ENCODE measurements at places on chromosomes 1 and 21.

- no peak for DNase-seq
These were observed 22.3 kb upstream of the NR5A2 start for GRCh38 chr1:200005165-200005564.

GRCh38 chr1:164560121-164560541 lies 1.1 kb downstream of the PBX1 start:
- DNase-seq = peak; percentile 38

GRCh38 chr1:237701534-237701933 lies 189.2 kb downstream of the ZP4 start:
- no peak for DNase-seq

DNA sequence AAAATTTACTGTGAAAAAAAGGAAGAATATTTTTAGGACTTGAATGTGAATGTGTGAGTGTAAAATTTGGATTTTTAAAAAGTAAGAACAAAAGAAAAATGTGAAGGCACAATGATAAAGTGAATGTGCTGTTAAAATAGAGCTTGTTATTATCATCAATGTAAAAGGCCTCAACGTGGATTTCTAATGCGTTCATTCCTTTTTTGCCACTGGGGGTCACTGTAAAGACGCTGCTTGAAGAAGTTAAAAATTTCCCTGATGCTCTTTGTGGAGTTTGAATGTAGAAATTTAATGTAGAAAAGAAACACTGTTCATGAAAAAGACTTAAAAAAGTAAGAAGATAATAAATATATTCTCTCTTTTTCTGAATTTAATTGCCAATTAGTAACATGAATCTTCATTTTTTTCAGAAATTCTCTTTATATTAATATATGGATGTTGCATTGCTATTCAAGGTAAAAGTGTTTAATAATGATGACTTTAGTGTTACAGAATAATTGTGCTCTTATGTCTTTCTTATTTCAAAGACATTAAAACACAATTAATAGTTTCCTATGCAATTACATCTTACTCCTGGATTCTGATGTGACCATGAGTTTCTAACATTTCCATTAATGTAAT lies 161.5 kb downstream of the DNM3 start:
- peak; percentile 84 for DNase-seq

DNA sequence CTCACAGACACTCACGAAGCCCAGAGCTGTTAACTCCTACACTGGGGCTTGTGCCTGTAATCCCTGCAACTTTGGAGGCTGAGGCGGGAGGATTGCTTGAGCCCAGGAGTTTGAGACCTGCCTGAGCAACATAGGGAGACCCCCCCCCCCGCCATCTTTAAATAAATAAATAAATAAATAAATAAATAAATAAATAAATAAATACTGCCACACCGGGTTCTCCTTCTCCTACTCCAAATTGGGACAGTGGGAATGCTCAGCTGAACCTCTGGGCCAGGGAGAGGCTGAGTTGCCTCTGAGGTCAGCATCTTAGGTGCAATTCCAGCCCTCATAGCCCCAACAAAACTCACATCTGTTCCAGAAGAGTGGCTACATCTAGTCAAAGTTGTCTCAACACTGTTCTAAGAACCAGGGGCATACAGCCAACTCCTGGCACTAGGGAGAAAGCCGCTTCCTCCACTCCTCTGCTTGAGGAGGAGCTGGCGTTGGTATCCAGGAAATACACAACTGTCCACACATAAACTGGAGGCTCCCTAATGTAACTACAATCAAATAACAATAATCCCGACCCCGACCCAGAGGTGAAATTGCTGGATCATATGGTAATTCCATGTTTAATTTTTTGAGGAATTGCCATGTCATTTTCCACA lies 27.0 kb downstream of the C1orf216 start:
- DNase-seq = no peak
